ENCODE measurements at places on chromosomes 5 and 9.

GRCh38 chr5:1279443-1280151, 15.3 kb downstream of the TERT start:
- no peak for DNase-seq

DNA sequence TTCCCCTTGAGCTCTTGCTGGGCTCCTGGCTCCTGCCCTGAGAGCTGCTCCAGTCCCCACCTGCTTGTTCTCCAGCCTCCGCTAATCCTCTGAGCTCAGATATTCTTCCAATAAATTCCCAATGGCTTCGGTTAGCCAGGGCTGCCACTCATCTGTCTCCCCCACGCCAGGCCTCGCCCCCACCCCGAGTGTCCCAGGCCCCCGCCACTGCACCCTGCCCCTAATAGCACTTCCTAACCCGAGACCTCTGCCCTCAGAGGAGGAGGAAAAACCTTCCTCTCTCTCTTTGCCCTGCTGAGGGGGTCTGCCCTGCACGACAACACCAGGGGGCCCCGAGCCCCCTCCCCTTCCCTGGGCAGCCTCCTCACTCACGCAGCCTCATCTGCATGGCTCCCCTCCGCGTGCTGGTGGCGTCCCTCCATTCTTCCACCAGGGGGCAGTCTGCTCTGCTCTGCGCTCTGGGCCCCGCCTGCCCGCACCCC, 5.4 kb upstream of the LCN15 start:
- peak; percentile 78 for DNase-seq

DNA sequence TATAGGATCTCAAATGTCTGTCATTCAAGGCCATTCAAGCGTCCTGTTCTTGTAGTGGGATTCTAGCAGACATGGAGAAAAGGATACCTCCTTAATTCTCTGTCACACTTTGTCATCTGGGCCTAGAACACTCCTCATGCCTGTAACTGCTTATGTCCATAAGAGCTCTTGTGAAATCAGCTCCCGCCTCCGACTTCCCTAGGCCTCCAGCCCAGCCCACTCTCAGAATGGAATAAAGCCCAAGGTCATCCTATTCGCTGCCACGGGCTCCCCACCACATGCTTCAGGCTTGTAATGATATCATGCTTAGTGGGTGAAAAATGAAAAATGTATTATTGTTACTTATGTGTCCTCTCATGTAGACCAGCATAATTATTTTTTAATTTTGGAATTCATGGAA, 632.5 kb downstream of the ISL1 start:
- no peak for DNase-seq

GRCh38 chr5:43631182-43631910, 28.4 kb downstream of the NNT start:
- DNase-seq = peak; percentile 30

- no peak for DNase-seq
Measured at GRCh38 chr9:27408482-27408881, 111.5 kb upstream of the EQTN start.

DNA sequence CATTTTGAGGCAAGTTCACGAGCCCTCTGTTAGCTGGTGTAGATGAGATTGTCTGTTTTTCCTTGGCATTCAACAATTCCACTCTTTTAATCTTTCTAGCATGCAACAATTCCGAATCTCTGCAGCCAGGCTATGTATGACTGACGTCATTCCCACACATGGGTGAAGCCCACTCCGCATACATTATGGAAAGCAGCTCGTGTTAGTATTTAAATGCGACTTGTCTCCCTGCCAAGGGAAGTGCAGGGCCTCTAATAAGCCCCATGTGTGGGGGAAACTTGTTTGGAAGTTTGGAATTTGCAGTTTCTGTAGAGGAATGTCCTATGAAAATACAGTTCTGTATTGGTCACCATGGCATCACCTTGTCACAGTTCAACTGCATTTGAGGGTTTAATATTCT, 146.0 kb upstream of the FBXL7 start:
- no peak for DNase-seq

- no peak for DNase-seq
Measured at GRCh38 chr9:128870128-128870940, 11.4 kb downstream of the KYAT1 start.

- no peak for DNase-seq
Measured at GRCh38 chr9:95182854-95183563, 134.5 kb downstream of the FANCC start.

GRCh38 chr9:128087262-128087661, 19.2 kb downstream of the SLC25A25 start:
- no peak for DNase-seq

DNA sequence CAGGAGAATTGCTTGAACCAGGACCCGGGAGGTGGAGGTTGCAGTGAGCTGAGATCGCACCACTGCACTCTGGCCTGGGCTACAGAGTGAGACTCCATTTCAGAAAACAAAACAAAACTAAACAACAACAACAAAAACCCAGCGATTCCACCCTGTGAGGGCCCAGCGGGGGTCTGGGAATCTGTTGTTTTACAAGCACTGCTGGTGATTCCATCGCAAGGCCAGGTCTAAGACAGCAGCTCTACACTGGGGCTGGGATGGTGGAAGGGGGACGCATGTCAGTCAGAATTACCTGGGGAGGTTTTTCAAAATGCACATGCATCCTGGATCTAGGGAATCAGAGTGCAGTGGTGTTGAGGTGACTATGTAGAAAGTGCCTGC, 90.9 kb downstream of the ANKRD55 start:
- DNase-seq = no peak

DNA sequence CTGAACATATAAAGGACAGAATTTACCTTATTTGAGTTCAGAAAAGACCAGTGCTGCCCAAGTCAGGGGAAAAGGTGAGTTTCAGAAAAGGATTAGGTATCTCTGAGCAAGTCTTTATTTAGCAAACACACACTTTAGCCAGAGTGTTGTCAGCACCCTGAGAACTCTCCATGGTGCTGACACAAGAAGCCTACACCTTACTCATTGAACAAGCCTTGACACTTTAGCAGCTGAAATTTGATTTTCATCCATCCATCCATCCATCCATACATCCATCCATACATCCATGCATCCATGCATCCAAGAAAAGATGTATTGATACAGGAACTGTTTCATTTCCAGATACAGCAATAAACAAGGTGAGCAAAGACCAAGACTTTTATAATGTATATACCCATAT, 311.2 kb downstream of the TRIM32 start:
- DNase-seq = no peak

DNA sequence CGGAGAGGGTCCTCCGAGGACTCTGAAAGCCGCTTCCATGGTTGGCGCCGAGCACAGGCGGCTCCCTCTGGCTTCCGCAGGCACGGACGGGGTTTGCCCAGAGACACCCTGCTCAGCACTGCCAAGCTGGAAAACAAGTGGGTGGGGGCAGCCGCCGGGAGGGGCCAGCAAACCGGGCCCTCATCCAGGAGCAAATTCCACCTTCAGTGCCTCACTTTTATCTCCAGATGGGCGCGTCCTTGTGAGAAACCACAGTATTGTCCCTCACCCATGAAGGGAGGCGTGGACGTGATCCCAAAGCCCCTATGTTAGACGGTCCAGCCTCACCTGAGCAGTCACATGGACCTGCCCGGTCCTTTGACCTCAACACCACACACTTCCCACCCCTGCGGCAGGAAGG, 29.0 kb downstream of the MED10 start:
- DNase-seq = no peak

GRCh38 chr9:21239911-21240310, at the start of gene IFNA14:
TSS of gene IFNA14 (minus strand) at chr9:21240005. CDS start at chr9:21239935, 70 bp downstream.
- DNase-seq = no peak

- DNase-seq = no peak
Measured at GRCh38 chr9:132671620-132672412, 1.6 kb downstream of the GTF3C4 start.

DNA sequence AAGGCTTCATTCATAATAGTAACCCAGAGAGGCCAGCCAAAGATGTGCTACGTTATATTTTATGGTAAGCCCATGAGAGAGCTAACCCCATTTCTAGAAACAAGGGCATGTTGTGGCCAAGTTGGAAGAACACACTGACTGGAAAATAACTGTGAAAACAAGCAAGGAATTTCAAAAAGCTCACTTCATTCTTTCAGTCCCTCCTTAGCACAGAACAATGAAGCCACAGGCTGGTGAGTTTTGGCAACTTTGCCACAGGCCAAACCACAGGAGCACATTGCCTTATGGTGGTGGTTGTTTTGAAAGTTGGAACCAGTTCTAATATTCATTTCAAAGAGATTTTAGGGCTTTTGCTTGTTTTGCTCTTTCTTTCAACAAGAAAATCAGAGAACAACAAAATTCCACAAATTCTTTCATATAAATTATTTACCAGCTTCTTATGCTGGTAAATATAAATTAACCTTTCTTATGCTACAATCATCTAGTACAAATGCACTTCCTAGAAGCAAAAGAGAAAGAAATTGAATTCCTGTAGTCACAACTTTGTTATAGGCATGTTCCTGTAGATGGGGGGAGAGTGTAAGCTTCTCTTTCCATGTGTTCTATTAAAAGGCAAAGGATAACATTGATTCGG, 225.4 kb upstream of the RFX3 start:
- DNase-seq = no peak

DNA sequence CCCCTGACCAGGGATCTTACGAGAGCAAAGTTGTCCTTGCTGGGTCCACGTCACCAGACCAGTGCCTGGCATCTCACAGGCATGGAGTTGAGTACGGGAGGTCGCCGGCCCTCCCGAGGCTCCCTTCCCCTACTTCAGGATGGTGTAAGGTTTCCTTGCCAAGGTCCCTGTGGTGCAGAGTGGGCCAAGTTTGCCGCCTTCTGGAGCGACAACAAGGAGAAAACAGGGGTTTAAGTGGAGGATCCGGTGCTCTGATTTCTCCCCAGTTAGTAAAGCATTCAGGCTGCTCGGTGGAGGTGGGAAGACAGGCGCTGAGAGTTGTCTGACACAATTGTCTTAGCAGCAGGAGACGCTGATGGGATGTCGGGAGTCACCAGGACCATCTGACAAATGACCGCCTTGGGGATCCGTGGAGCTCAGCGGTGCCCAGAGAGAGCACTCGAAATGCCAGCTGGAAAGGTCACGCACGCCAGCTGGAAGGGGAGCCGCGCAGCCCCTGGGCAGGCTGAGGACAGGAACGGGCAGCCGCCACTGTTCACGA, 37.3 kb downstream of the ADAMTS2 start:
- DNase-seq = no peak

DNA sequence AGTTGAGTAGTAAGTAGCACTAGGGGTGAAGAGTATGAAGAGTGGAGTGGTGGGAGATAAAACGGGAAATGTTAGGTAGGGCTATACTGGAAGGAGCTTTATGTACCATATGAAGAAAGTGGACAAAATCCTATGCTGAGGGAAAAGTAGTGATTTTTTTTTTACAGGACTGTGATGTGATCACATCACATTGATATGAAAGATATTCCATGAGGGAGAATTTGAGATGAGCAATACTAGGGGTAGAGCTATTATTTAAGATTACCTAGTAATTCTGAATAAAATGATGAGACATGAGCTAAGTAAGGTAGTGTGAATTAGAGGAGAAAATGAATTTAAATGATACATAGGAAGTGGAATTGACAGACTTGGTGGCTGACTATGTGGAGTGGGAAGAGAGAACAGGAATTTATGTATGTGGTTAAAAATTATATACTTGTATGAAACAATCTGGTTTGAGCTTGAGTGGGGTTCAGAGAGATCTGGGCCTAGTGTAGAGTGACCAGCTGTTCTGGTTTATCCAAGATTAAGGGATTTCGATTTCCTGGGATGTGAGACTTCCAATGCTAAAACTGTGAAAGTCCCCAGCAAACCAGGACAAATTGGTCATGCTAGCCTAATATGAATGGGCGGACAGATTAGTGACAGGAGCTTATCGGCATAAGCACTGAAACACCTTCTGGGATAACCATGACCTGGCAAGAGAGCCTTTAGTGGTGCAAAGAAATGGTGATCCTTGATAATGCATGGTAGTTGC, 29.3 kb upstream of the STOM start:
- no peak for DNase-seq

GRCh38 chr9:136264031-136264430, 18.4 kb upstream of the QSOX2 start:
- DNase-seq = no peak

GRCh38 chr9:38761999-38762398, 42.1 kb upstream of the FAM240B start:
- no peak for DNase-seq

- no peak for DNase-seq
Measured at GRCh38 chr9:126980231-126980630, 65.6 kb downstream of the RALGPS1 start.

DNA sequence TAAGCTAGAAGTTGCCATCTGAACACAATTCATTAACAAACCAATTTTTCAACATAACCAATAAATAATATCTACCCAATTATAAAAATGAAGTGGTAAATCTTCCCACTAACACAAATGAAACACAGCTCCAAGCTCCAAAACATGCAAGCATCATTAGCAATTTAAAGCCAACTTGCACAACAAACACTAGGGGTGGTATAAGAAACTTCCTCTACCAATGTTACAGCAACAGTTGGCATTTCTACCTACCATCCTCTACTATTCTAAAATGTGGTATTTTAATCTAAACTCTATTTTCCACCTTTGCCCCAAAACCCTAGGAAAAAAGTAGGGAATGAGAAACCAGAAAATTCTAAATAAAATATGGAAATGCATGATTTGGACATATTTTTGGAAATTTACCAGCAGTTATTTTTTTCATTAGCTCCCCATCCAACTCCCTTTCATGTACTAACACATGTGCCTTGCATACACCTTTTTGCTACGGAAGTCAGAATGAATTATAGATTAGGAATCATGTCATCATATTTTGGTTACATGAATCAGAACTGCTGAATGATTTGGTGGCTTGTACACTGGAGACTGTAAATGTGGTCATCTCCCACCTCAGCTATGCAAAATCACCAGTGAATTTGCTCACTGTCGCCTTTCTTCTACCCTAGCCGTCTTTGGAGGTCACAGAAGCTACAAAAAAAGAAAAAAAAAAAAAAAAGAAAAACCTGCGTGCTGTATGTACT, 4.1 kb downstream of the NR6A1 start:
- no peak for DNase-seq

DNA sequence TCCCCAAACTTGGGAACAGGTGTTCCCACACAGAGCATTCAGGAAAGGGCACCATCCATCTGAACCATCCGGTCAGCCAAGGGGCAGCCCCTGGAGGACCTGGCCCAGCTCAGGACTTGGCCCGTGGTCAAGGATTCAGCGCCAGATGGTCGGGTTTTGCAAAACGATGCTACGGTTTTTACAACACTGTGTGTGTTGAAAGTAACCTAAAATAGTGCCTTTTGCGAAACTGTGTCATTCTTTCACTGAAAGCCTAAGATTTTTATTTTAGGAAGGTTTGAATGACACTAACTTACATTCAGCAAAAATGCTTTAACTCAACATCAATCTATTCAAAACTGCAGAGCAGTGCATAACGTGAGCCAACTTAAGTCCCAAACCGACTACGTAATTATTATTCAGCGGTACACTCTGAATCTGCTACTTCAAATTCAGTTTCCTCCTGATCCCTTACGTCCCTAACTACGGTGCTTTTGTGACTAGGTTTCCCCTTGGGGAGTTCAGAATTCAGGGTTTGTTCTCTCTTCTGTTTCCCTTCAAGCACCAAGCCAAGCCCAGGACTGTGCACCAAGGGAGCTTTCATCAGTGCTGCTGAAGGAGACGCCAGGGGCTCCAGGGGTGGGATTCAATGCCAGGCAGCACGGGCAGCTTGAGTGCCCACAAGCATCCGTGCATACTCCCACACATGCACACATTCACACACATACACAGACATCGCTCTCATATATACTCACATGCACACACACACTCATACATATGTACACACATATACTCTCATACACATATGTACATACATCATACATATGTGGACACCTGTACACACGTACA, 25.8 kb downstream of the LPCAT1 start:
- DNase-seq = no peak

- DNase-seq = no peak
Measured at GRCh38 chr9:129220771-129221170, 42.7 kb upstream of the IER5L start.

GRCh38 chr9:98097836-98098235, 21.2 kb downstream of the TRIM14 start:
- DNase-seq = peak; percentile 53

Data from stimulated activated CD8-positive, alpha-beta memory T cell treated with anti-CD3 and anti-CD28 coated beads, Interleukin-4, amount 100 ng/mL, for 48 hours (primary cell).